ENCODE measurements at places on chromosomes 3 and 15.

- no peak for DNase-seq
Observed at GRCh38 chr15:74776821-74777768, 4.8 kb upstream of the CSK start.

DNA sequence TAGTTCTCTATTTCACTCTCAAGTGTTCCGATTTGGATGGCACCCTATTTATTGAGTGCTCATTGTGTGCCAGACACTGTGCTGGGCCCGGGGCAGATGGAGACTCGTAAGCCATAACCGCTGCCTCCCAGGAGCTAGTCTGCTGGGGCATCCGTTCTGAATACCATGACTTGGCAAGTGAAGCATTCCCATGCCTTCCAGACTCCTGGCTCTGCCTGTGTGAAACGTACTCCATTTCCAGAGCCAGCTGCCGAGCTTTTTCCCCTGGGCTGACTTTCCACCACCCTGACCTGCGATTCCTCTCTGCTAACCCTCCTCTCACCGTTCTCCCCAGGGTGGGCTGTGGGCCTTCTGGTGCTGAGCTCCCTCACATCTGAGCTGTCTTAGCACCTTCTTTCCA, 303.1 kb upstream of the CTDSPL start:
- no peak for DNase-seq

DNA sequence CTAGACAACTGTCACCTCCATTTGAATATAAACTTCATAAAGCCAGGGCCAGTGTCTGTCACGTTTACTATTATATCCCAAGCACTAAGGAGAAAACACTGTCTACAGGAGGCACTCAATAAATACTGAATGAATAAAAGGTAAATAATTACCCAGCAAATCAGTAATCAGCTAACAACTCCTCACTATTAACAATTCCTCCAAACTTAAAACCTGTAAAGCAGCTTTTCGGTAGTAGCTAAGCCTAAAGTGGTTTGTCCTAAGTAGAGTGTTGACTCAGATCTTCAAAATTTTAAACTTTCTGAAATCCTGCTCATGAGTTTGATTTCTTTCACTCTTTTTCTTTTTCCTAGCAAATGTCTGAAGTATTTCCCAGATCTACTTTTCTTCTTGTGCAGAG, 39.9 kb downstream of the C3orf80 start:
- no peak for DNase-seq

DNA sequence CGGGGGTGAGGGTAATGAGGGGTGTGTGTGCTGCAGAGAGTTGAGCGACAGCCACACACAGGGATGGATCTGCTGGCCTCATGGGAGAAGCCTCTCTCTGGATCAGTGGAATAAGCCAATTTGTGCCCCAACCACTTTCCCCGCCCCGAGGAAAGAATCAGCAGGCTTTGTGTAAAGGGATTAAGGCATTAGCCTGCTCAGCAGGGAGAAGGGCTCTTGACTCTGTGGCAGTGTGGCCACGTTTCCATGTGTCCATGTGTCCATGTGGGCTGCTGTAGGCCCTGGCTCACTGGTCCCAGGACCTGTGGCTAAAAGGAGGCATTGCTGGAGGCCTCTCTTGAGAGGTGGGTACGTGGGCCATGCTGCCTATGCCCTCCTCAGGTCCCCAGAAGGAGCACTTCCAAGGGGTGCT, 104.7 kb downstream of the HMG20A start:
- no peak for DNase-seq

DNA sequence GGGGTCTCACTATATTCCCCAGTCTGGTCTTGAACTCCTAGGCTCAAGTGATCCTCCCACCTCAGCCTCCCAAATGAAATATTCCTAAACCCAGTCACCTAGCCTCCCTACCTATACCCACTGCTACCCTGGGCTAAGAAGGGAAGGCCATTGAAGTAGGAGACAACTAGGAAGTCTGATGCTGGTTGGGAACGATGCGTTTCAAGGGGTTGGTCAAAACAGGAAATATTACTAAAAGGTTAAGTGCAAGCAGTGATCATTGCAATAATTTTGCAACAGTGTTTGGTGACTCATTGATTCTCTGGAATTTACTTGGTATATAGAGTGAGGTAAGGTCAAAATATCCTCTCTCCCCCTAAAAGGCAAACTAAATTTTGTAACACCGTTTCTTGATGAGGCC, 4.6 kb upstream of the UQCRC1 start:
- no peak for DNase-seq

GRCh38 chr3:108410531-108410984, 99.8 kb downstream of the MYH15 start:
- DNase-seq = no peak

GRCh38 chr3:128201158-128201755, 48.0 kb downstream of the EEFSEC start:
- DNase-seq = no peak

DNA sequence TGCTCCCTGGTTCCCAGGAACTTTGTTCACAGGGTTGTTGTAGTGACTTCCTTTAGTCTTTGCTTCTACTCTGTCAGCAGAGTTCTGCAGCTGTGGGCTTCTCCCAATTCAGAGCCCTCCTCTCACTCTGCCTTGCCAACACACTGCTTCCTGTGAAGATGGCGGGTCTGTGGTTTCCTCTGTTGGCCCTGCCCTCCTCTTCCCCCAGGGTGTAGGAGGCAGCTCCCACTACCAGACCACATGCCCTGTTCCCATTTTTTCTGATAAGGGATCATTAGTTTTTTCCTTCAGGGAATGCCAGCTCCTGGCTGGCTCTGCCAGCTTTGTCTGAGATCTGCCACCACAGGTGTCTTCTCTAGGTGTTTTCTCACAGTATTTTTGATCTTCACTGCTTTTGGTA, 12.7 kb downstream of the SPSB4 start:
- DNase-seq = no peak

GRCh38 chr3:95407709-95408463, 1345.0 kb downstream of the NSUN3 start:
- DNase-seq = no peak

GRCh38 chr3:35565048-35565447, 74.3 kb upstream of the ARPP21 start:
- DNase-seq = no peak

DNA sequence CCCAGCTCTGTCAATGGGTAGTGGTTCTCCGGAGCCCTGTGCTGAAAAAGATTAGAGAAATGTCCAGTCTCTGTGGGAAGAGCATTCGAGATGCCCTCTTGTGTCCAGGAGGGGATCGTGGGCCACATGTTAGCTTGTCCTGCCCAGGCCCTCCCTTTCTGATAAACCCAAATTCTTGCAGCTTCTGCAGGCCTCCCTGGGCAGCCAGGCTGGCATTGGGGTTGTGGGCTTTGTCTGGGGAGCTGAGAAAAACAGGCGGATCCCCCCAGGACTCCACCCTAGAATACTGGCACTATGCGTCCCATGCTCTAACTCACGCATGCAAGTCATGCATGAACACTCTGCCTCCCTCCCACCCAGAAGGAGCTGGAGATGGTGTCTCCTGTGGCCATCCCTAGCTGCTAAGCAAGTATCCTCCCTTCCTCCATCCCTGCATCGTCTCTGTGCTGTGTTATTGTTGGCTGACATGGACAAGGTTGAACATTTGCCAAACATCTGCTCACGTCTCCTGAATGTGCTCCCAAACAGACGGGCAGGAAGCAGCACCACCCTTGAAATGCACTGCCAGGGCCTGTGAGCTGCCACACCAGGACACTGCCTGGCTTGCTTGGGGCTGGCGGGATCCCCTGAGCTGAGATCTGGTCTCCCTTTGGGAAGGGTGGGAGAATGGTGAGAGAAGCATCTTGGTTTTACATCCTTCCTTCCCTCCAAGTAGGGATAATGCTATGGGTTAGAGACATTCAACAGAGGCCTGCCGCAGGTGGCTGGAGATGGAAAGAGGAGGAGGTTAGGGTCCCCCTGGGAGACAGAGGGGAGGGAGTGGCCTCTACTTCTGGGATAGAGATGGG, 26.5 kb downstream of the CFAP161 start:
- DNase-seq = no peak

- no peak for DNase-seq
Observed at GRCh38 chr3:119768668-119769393, 13.1 kb upstream of the NR1I2 start.

- no peak for DNase-seq
Observed at GRCh38 chr15:77517579-77517978, 96.9 kb downstream of the HMG20A start.

GRCh38 chr3:15051531-15051930, 13.6 kb downstream of the MRPS25 start:
- no peak for DNase-seq

DNA sequence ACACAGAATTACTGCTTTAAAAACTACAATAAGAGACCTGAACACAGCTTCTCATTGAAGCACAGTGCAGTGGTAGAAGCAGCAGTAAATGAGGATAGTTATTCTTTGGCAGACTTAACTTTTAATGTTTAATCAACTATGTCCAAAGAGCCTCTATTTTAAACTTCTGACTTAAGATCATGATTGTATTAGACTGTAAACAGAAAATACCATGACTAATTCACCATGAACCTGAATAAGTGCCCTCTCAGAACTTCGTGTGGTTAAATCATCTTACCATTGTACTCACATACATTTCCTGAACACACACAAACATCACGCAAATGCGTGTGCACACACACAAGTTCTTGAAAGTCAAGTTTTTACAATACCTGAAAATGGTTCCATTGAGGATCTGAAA, 13.9 kb downstream of the CEP152 start:
- DNase-seq = no peak

GRCh38 chr15:48861813-48862431, 16.0 kb upstream of the EID1 start:
- no peak for DNase-seq

- DNase-seq = no peak
Observed at GRCh38 chr15:29857221-29857789, 35.0 kb upstream of the TJP1 start.

DNA sequence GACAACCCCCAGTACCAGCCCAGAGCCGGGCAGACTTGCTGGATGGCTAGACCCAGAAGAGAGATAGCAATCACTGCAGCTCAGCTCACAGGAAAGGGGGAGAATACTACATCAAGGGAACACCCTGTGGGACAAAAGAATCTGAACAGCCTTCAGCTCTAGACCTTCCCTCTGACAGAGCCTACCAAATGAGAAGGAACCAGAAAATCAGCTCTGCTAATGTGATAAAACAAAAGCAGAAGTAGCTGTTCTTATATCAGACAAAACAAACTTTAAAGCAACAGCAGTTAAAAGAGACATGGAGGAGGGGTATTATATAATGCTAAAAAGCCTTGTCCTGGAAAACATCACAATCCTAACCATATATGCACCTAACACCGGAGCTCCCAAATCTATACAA, 283.3 kb downstream of the KLF13 start:
- no peak for DNase-seq

GRCh38 chr3:119681279-119681678, 4.1 kb upstream of the COX17 start:
- no peak for DNase-seq

- DNase-seq = no peak
Observed at GRCh38 chr15:68207176-68207935, 2.2 kb upstream of the CALML4 start.

DNA sequence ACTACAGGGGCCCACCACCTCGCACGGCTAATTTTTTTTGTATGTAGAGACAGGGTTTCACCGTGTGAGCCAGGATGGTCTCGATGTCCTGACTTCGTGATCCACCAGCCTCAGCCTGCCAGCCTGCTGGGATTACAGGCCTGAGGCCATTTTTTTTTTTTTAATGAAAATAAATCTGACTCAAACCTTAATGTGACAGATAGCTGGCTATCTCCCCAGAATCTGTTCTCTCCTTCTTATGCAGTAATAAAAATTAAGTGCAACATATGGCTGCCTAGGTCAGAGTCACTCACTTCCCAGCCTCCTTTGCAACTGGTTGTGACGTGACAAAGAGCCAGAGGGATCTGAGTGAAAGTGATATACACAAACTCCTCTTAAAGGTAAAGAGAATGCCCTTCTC, 53.0 kb downstream of the ZNF148 start:
- no peak for DNase-seq

- DNase-seq = no peak
Observed at GRCh38 chr3:113953677-113954076, 5.9 kb downstream of the ZDHHC23 start.

- no peak for DNase-seq
Observed at GRCh38 chr15:60595665-60596064, 116.7 kb upstream of the ICE2 start.

- DNase-seq = no peak
Observed at GRCh38 chr3:48065035-48065434, 48.8 kb upstream of the MAP4 start.

GRCh38 chr3:34261001-34261385, 462.6 kb downstream of the PDCD6IP start:
- DNase-seq = no peak

- no peak for DNase-seq
Observed at GRCh38 chr3:101017017-101017416, 23.8 kb upstream of the ABI3BP start.

- DNase-seq = no peak
Observed at GRCh38 chr3:150583028-150583427, 20.1 kb upstream of the SELENOT start.

GRCh38 chr3:150520408-150520807, 25.9 kb downstream of the SERP1 start:
- DNase-seq = no peak

DNA sequence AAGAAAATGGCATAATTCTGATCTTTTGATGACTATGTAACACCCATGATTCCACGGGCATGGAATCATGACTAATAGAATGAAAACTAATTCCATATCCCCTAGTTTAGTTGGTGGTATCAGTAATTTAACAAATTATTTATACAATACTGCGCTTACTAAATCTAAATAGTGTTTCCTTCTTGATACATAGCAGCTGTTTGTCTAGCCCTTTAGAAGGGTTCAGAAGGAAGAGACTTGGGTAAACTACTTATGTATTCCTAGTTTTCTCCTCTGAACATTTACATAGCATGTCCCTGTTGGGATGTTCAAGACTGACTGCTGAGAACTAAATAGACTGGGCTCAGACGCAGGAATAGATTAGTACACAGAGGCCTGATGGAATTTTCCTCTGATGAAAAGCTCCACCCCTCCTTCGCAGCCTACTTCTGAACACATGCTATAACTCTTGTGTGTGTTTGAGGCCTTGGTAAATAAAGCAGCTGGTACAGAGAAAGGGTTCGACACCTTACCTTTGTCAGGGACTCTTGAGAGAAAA, 330.6 kb upstream of the LMCD1 start:
- DNase-seq = no peak

DNA sequence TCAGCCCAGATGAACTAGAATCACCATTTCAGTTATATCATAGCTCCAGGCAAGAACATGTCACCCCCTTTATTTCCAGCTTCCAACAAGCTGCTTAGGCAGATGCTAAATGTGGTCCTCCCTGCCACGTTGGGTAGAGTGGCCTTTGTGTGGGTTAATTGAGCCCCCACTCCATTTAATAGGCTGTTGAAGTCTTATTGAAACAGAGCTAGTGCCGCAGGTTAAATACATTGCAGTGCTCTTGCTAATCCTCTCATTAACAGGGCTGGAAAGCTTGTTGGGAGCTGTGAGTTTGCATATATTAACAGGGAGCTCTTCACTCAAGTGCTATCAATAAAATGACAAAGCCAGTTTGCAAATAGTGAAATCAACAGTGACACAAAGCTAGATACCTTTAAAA, 248.4 kb upstream of the CMC1 start:
- DNase-seq = no peak

Data from stimulated activated CD8-positive, alpha-beta memory T cell treated with anti-CD3 and anti-CD28 coated beads, Interleukin-7, amount 100 ng/mL, for 24 hours (primary cell).